ENCODE measurements at places on chromosomes 16 and 17.

DNA sequence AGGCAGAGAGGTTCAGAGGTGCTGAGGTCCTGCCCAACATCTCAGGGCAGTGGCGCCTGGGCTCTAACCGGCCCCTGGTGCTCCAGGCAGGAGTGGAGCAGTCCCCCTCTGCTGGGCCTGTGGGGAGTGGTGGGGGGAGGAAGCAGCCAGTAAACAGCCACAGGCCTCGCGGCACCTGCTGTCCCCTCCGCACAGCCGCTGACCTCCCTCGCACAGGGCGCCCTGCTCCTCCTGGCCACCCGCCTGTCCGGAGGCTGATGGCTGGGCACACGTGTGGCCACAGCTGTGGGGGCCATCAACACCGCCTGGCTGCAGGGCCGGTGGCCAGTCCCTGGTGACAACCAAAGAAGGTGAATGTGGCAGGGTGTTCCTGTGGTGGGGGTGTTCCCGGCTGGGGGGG lies 36.8 kb upstream of the PABPN1L start:
- no peak for DNase-seq

DNA sequence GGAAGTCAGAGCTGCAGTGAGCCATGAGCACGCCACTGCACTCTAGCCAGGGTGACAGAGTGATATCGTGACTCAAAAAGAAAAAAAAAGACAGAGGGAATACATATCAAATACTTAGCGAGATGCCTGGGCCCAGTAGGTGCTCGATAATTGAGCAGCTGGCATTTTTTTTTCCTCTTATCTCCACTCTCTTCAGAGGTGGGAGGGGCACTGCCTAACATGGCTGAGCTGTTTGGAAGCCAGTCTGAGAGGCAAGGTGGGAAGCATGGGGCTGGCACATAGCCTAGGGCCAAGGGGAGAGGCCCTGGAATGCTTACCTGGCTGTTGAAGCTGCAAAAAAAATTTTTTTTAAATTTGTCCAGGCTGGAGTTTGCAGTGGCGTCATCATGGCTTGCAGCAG lies 38.4 kb downstream of the HIC1 start:
- DNase-seq: no peak

DNA sequence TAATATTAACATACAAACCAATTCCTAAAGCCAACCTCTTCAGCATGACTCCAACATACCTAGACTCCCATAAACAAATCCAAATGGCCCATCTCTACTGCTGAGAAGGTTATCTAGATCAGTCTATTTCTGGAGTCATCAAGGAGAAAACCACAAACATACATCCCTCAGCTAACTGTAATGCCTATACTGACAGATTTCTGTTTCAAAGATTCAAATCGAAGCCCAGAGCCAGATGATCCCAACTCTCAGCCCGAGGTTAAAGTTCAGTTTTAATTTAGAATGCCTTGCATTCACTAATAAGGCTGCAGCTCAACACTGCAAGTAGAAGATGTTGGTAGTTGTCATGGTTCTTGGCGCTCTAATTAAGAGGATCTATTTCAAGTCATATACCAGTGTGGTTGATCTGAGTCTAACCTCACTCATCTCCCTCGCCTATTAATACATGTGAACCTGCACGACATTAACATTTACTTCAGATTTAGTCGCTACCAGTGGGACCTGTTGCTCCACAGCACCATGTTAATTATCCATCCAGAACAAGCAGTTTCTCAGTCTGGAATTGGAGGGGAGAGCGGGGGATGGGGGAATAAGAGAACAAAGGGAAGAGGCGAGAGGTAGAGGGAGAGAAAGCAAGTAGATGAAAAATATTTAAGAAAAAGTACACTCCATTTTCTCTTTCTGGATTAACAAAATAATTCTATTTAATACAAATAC lies 15.4 kb downstream of the PHF12 start:
- DNase-seq: no peak

DNA sequence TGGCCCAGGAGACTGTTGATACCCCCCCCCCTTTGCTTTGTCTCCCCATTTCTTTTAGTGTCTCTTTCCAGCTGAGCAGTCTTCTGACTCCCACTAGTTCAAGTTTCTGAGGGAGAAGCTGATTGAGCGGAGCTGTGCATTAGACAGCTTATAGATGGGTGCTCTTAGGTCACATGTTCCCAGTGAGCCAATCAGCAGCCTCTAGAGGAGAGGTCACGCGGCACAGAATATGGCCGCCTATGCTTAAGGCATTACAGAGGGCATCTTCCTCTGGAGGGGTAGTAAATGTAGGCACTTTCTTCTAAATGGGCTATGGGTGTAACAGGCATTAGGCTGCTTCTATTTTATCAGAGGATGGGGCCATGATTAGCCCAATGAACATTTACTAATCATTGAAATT lies 131.6 kb downstream of the CDH13 start:
- DNase-seq: no peak

DNA sequence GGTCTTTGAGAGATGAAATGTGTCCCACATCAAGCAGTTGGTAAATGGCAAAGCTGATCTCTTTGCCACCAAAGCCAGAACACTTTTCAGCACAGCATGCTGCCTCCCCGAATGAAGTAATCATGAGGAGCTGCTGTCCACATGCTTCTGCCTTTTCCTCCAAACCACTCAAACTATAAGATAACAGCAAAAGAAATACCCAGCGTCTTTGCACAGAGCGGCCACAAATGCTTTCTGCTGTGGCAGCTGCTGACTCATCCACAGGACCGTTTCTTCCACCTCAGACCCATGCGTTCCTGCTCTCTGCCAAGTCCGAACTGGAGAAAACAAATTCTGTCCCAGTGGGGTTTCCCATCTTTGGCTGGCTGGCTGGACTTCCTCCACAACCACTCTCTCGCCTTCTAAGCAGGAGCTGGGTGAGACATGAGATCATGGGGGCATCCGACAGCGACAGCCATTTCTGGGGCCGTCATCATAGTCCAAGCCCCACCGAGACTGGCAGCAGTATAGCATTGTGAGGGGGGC lies 27.1 kb downstream of the TBC1D3B start:
- DNase-seq: no peak

DNA sequence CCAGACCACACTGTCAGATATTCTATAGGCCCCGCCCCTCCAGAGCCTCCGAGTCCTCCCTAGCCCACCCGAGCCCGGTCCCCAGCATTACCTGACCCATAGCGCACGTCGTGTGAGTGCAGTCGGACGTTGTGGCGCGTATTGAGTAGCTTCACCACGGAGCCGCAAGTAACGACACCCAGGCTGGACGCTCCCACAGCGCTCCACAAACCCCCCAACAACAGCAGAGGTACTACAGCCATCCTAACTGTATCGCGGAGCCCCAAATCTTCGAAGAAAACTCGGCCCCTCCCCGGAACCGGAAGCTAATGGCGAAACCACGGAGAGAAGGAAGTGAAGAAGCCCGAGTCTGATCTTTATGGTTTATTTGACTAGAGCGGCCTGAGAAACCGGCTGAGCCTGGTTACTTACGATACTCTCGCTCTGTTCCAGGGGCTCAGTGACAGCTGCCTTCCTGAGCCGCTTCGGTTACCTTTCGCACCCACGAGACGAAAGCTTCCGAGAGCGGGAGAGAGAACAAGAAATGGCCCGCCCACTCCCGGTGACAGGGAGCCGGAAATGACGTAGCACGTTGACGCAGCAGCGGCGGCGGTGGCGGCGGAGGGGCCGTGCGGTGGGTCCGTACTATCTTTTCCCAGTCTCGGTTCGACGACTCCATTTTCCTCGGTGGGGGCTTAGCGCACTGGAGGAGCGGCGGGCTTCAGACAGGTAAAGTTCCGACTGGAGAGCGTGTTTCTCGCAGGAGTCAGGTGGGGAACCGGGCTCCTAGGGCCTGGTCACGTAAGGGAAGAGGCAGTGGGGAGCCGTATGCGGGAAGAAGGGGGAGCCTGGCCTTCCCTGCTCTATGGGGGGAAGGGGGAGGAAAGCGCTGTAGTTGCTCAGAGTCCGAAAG lies at the start of the genes SDF2 and SUPT6H:
Gene SDF2 (minus strand): TSS at position 272 of the 892 bp plus-strand sequence. CDS start 30 bp downstream, at position 242.
Gene SUPT6H (plus strand): TSS at position 571 of the 892 bp plus-strand sequence. CDS start 11,197 bp downstream, outside the sequence.
- peak; percentile 86 for DNase-seq

GRCh38 chr16:30736995-30737793 lies 11.0 kb upstream of the PHKG2 start:
- no peak for DNase-seq

GRCh38 chr16:89709716-89710432 lies 8.4 kb upstream of the SPATA2L start:
- no peak for DNase-seq

DNA sequence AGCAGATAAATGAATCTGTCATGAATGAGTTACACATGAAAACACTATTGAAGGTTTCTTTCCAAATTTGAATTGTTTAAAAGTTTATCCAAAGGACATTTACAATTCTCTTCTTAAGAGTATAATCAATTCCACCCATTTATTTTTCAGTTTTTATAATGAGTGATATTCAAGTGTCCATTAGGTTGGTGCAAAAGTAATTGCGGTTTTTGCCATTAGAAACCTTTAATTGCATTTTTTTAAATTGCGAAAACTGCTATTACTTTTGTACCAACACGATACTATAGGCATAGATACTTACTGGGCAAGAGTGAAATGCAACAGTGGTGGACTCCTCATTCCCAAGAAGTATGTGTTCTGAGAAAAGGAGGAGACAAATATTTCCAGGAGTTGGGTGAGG lies 422.7 kb upstream of the MON1B start:
- no peak for DNase-seq

DNA sequence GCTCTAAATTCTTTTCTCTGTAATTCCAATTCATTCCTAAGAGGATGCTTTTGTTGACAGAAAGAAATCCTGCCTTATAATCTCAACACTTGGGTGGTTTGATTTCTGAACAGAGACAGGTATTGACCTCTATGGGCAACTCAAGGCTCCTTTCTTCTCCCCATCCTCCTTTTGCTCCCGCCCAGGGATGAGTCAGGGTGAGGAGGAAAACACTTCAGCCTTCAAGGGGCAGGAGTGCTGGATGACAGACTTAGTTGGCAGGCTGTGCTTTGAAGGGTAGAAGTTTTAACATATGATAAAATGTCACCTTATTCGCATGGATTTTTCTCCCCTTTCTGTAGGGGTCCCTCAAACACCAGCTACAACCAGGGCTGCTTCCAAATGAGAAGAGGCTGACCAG lies 16.7 kb upstream of the TOM1L1 start:
- DNase-seq: no peak

DNA sequence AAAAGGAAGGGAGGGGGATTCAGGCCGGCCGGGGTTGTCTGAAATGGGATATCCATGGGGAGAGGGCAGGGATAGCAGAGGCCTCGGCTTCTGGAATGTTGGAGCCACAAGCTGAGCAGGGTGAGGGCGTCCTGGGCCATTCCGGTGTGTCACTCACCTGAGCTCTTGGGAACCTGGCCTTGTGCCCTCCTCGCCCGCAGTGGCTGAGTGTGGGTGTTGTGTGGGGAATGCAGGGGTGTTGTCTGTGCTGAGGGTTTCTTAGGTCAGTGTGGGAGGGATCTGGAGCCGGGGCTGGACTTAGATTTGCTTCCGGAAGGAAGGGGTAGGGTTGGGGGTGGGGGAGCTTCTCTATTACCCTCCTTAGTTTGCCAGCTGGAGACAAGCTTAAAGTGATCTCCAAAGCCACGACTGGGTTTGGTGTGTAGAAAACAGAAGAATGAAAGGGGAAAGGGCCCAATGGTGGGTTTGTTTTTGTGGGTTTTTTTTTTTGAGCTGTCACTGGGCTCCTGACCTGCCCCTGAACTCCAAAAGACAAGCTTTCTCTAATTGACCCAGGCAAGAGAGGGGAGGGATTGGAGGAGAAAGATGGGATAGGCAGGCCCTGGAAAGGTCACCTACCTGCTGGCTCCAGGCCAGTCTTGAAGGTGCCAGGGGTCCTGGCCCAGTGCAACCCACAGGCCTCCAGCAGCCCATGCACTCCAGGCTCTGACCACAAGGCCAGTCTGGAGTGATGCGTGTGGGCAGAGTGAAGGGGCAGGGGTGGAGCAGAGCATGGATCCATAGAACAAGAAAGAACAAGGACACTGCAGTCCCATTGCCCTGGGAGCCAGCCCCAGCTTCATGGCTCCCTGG lies at the start of gene SULT1A2:
Gene SULT1A2 (minus strand): TSS at position 211 of the 852 bp plus-strand sequence. CDS start 1,120 bp downstream, outside the sequence.
- no peak for DNase-seq

Measured in GM12891 (cell line).